ENCODE measurements at places on chromosomes 3 and 15.

GRCh38 chr15:86229936-86230335 is 150.3 kb downstream of the AGBL1 start:
- no peak for DNase-seq

- DNase-seq = no peak
Measured at GRCh38 chr3:122688996-122689395, 8.4 kb downstream of the PARP14 start.

- DNase-seq = no peak
Measured at GRCh38 chr3:191141728-191142127, 57.3 kb upstream of the OSTN start.

DNA sequence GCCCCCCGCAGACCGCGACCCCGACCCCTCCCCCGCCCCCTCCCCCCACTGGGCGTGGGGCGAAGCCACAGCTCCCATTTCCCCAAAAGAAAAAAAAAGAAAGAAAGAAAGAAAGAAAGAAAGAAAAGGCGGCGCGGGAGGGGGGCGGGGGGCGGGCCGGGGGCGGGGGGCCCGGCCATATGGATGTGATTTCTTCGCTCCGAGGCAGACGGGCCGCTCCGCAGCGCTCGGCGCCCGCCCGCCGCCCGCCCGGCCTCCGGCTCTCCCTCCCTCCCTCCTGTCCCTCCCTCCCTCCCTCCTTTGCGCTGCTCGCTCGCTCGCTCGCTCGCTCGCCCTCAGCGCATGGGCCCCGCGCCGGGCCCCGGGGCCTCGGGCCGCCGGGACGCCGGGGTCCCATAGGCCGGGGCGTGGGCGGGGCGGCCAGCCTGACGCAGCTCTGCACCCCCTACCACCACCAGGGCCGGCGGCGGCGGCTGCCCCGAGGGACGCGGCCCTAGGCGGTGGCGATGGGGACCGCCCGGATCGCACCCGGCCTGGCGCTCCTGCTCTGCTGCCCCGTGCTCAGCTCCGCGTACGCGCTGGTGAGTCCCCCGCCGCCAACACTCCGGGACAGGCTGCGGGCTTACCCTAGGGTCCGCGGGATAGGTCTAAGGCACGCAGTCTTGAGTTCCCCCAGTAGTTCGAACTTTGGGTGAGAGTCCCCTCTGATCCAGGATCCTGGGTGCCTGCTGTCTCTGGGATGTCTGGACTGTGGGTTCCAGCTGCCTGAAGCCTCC is 5.7 kb downstream of the PTH1R start:
- no peak for DNase-seq

DNA sequence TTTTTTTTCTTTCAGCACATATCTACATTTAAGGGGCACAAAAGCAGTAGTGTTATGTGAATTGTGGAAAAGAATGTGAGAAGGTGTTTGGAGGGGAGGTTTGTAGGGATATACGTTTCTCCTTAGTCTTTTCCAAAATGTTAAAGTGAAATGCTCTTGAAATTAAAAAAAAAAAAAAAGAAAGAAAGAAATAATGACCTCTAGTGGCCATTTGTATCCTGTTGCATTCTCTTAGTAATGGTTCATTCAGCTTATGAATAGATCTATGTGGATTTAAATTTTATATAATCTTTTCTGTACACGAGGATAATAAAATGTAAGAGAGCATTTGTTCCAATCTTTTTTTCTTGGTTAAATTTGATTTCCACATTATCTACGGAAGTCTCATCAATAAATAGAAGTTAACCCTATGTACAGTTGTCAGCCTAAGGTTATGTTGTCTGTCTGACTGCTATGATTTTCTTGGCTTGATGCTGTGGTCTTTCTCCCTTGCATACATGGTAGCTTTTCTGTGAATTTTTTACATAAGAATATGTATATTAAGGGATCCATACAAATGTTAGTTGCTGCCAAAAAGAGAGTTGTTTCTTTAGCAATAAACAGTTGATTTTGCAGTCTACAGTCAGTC is 1.7 kb downstream of the P2RY13 start:
- DNase-seq = no peak
